Stimulated activated memory B cell treated with anti-CD40 and anti-IgM and Interleukin-4, amounts not matched to agents 10 μg/mL and 1 μg/mL and 100 μg/mL, for 72 hours (primary cell): ENCODE measurements at places on chromosomes 6 and 20.

- H3K27ac ChIP-seq: no peak overlapping the region
- H3K4me3 ChIP-seq: no peak overlapping the region
- peaks cover 28% of the 10 kb centered on the region for H3K27me3 ChIP-seq
- ATAC-seq: no peak
- H3K36me3 ChIP-seq: no peaks in the 10 kb centered on the region
- H3K4me1 ChIP-seq: no peaks in the 10 kb centered on the region
Observed at GRCh38 chr6:6248651-6249050, 71.8 kb downstream of the F13A1 start.

DNA sequence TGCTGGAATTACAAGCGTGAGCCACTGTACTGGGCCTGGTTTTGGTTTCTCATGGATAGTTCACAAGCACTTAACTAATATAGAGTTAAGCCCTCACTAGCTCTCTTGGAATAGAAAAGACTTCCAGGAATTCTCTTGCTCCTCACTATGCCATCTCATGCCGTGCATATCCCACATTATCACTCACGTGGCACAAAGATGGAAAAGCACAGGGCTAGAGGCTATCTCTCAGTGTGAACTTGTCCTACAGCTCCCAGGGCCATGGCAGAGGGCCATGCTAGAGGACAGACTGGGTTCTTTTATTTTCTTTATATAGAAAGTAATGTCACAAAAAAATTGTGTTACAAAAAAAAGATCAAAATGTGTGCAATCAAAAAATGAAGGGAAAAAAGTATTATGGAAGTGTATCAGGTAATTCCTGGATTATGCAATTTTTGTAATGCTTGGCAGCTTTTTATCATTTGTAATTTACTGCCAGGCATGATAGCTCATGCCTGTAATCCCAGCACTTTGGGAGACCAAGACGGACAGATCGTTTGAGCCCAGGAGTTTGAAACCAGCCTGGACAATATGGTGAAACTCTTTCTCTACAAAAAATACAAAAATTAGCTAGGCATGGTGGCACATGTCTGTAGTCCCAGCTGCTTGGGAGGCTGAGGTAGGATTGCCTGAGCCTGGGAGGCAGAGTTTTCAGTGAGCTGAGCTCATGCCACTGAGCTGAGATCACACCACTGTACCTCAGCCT lies 6.4 kb upstream of the SLC2A12 start:
- no peaks in the 10 kb centered on the region for H3K36me3 ChIP-seq
- H3K27me3 ChIP-seq: no peaks in the 10 kb centered on the region
- no peak for ATAC-seq
- H3K4me3 ChIP-seq: no peak overlapping the region
- H3K4me1 ChIP-seq: no peaks in the 10 kb centered on the region

GRCh38 chr6:50720623-50721022 lies 7.3 kb downstream of the TFAP2D start:
- H3K27me3 ChIP-seq: peaks cover 75% of the 10 kb centered on the region
- ATAC-seq: no peak
- no peaks in the 10 kb centered on the region for H3K4me1 ChIP-seq
- H3K4me3 ChIP-seq: no peak overlapping the region

- no peaks in the 10 kb centered on the region for H3K27me3 ChIP-seq
- ATAC-seq: no peak
- H3K4me1 ChIP-seq: peaks cover 2% of the 10 kb centered on the region
- H3K36me3 ChIP-seq: peaks cover 41% of the 10 kb centered on the region
- no peak overlapping the region for H3K4me3 ChIP-seq
- no peak overlapping the region for H3K27ac ChIP-seq
Observed at GRCh38 chr6:20991910-20992309, 457.7 kb downstream of the CDKAL1 start.

- no peak for ATAC-seq
- H3K36me3 ChIP-seq: no peaks in the 10 kb centered on the region
- peaks cover 18% of the 10 kb centered on the region for H3K4me1 ChIP-seq
Observed at GRCh38 chr20:47789081-47789763, 3.9 kb upstream of the SULF2 start.

- no peaks in the 10 kb centered on the region for H3K36me3 ChIP-seq
- H3K4me3 ChIP-seq: no peak overlapping the region
- ATAC-seq: no peak
- no peak overlapping the region for H3K27ac ChIP-seq
- no peaks in the 10 kb centered on the region for H3K4me1 ChIP-seq
- H3K27me3 ChIP-seq: no peaks in the 10 kb centered on the region
Observed at GRCh38 chr6:48474136-48474535, 363.1 kb upstream of the PTCHD4 start.

- no peak overlapping the region for H3K27ac ChIP-seq
- H3K27me3 ChIP-seq: peaks cover 6% of the 10 kb centered on the region
- H3K4me1 ChIP-seq: no peaks in the 10 kb centered on the region
- H3K4me3 ChIP-seq: no peak overlapping the region
Observed at GRCh38 chr6:52049252-52050050, 38.0 kb downstream of the PKHD1 start.

DNA sequence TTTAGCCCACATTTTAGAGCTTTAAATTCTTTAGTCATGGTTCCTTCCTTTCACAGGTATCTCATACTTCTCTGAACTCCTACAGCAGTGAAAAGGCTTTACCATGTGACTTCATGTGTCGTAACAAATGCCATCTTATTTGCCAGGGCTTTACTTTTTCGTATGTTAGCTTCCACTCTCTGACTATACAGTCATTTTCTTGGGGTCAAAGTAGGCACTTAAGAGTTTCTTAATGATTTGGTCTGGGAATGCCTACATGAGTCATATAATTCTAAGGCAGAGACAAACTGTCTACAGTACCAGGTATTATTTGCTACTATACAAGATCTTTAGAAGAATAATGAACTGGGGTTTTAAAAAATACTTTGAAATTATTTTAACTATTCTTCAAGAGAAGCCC lies 15.0 kb downstream of the RAB23 start:
- H3K27ac ChIP-seq: no peak overlapping the region
- H3K4me3 ChIP-seq: no peak overlapping the region
- no peak for ATAC-seq
- no peaks in the 10 kb centered on the region for H3K27me3 ChIP-seq
- no peaks in the 10 kb centered on the region for H3K36me3 ChIP-seq
- no peaks in the 10 kb centered on the region for H3K4me1 ChIP-seq

DNA sequence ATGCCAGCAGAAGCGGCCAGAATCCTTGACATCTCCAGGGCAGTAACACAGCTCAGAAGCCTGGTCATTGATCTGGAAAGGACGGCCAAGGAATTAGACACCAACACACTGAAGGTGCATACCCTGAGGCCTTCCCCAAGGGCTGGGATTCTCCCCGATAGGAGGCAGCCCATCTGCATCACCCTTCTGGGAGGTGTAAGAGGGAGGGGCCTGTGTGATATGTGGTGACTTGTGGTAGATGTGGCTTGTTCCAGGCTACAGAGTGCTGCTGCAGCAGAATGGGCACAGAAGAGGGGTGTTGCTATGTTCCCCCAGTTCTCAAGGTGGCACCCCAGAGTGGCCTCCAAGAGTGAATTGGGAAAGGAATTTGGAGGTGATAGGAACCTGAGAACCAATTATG lies 11.2 kb downstream of the TRIM40 start:
- no peaks in the 10 kb centered on the region for H3K4me1 ChIP-seq
- no peak overlapping the region for H3K27ac ChIP-seq
